ENCODE measurements at places on chromosomes 7 and 10.
A peak's percentile ranks its signal among the peaks of the same experiment; 100 is the strongest.

- ATAC-seq: peak; percentile 56
These were observed 119.3 kb downstream of the NRP1 start for GRCh38 chr10:33215154-33215553.

- no peak for ATAC-seq
These were observed 109.8 kb upstream of the PTN start for GRCh38 chr7:137453356-137453755.

DNA sequence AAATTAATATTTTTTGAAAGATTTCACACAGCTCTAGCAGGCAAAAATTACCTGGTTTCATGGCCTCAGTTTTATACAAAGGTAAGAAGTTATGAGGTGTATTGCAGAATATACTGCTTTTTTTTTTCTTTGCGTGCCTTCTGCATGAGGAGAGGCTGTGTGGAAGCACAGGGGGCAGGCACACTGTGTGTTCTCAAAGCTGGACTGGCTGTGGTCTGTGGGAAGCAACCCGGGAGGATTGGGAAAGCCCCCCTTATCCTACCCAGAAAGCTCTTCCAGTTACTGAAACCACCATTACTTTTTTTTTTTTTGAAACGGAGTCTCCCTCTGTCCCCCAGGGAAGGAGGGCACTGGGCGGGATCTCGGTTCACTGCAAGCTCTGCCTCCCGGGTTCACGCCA lies 25.0 kb downstream of the ADARB2 start:
- no peak for ATAC-seq

- no peak for ATAC-seq
These were observed 3.6 kb downstream of the LRRC17 start for GRCh38 chr7:102916426-102916825.

GRCh38 chr7:137919987-137920386 lies 73.2 kb upstream of the DGKI start:
- ATAC-seq: no peak
